Left renal cortex interstitium (tissue), 4 donors: ENCODE measurements at places on chromosomes 2 and 18. TPM values are rescaled to one million over a fixed set of nuclear protein-coding genes. Genes with fewer than 3 reads are reported as not detected.

DNA sequence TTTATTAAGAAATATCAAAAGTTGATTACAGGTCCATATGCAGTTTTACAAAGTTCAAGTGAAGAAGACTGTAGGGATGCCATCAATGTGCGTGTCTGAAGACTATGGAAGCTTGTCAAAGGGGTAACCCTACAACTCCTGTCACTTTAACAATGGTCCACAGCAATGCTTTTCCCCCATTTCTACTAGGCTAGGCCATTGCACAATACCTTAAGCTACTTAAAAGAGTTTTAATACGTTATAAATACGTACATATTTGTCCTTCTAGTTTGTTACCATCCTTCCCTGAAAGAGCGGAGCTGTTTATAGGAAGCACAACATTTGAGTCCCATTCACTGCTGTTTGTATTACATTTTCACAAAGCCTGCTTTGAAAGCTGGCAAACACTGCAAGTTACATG, 26.7 kb downstream of the CNRIP1 start:
- no peak for DNase-seq

DNA sequence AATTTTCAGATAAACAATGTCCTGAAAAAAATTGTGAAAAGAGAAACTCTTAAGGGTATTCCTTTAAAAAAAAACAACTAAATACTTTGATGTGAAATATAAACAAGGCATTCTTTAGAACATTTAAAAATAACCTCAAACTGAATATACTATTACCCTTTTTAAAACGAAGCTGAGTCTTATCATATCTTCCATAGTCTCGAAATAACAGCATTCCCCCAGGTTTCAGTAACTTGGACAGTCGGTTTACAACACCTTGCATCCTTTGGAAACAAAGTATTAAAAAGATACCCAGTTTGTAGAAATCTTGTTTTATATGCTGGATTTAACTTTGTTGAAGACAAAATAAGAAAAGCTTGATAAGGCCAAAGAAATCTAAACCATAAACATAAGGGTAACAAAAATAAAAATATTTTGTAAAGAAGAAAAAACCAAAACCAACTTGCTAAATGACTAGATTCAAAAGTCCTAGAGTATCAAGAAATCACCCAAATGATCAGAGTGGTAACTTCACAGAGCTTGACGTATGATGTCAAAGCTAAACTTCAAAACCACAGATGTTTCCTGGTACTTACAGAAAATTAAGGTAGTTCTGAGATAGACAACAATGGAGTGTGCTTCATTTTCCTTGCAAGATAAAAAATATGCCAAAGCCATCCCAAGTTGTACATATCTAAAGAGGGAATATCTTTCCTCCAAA, 107.8 kb downstream of the METTL8 start:
- DNase-seq, result no peak

- DNase-seq, result no peak
These were observed 144.3 kb downstream of the INHBB start for GRCh38 chr2:120490091-120490798.

The ZNF514 gene
- 19.1 TPM for polyA plus RNA-seq

DNA sequence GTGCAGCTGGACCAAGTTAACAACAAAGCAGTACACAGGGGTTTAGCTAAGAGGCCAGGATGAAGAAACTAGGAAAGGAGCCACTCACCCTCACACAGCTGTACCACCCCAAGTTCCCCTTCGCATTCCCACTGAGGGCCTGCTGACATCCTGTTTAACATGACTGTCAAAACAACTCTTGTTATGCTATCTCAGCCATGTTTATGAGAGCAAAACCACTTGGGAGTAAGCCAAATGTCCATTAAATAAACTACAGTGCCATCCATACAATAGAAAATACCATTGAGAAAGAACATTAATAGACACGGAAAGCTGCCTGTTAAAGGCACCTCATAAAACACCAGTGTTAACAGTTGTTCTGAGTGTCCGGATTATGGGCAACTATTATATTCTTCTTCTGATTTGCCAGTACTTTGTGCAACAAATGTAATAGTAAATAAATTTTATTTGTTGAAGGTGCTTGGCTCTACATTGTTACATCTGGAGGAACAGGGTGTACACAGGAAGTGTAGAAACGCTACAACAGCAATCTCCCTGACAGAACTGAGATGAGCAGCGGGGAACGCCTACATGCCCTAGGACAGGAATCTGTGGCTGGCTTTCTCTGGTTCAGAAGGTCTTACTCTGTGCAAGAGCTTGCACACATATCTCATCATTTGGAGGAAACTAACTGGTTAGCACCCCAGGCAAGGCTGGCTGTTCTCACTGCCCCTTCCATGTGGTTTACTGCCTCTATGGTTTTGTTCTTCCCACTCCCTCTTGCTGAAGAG, 85.6 kb downstream of the EHD3 start:
- no peak for DNase-seq

The PTPRN gene
- polyA plus RNA-seq, result 0.16 TPM
